NCI-H1694 treated with DMSO at 0.1 percent for 48 hours (cell line): ENCODE measurements at places on chromosomes 6 and 20.

DNA sequence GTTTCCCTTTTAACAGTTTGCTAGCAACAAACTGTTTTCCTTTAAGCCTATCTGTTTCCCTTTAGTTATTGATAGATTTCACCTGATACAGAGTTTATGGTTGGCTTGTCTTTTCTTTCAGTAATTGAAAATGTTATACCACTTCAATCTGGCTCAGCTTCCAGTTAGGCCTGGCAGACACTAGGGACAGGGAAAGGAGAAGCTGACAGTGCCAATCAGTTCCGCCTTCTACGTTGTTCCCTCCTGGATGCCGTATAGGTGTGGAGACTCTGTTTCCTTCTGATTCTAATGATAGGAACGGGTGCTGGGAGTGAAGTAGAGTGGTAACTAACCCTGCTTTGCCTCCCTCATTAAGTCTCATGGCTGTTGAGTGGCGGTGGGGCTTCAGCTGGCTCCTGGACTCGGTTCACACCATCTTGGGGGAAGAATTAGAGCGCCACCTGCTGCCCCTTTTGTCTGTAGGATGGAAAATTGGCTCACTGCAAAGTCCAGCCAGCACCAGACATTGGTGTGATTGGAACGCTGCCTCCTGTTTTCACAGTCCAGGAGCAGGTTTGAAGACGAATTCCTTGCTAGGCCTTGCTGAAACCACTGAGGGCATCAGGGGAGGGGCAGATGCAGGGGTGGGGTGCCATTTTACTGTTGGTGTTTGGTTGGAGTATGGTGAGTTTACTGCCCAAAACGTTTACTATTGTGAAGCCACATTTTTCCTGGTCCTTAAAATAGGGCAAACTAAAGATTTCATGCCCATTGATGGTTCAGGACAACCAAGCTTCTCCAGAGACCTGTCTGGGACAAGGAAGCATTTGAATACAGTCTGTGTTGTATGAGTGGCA lies 1729.5 kb downstream of the GRIK2 start:
- DNase-seq: peak; percentile 14

GRCh38 chr20:33337531-33338165 lies 54.6 kb downstream of the BPIFB1 start:
- no peak for DNase-seq

DNA sequence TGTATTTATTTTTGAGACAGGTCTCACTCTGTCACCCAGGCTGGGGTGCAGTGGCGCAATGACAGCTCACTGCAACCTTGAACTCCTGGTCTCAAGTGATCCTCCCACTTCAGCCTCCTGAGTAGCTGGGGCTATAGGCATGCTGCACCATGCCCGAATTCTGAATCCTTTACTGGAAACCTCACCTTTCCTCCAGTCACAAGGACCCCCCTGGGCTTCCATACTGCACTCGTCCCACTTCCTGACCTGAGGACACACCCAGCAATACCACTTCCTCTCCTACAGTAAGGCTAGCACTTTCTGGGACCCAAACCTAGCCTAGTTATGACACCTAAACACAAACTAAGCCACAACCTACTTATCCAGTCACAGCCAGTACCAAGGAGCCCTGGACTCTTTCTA lies 68.2 kb downstream of the FAM217A start:
- DNase-seq: no peak

DNA sequence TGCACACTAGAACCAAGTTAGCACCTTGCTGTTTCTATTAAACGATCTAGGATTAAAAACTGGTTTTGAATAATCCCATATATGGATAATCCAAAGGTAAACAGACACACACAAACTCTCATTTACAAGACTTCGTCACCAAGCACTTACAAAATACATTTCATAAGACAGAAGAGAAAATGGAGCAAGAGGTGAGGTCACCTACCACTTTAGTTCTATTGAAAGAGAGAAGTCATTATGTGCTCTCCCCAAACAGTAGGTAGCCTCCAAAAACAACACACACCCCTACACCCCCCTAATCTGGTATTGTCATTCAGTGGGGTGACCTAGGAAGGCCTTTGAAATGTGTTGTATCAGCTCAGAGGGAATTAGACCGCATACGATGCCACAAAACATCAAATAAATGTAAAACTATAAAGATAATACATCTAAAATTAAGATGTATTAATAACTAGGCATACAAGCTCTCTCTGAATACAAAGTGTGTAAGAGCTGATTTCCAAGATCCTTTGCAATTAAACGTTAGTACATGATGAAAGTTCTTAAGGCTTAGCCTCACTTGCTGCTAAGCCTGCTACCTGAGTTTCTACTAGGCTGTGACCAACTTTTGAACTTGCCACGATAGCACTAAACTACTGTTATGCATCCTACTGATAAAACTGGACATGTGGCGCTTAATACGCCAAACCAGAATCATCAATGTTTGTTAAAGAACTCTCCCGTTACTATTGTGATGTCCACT lies 1.6 kb downstream of the SRPK1 start:
- DNase-seq: no peak

- DNase-seq: no peak
Observed at GRCh38 chr20:41300383-41300782, 17.1 kb downstream of the ZHX3 start.

DNA sequence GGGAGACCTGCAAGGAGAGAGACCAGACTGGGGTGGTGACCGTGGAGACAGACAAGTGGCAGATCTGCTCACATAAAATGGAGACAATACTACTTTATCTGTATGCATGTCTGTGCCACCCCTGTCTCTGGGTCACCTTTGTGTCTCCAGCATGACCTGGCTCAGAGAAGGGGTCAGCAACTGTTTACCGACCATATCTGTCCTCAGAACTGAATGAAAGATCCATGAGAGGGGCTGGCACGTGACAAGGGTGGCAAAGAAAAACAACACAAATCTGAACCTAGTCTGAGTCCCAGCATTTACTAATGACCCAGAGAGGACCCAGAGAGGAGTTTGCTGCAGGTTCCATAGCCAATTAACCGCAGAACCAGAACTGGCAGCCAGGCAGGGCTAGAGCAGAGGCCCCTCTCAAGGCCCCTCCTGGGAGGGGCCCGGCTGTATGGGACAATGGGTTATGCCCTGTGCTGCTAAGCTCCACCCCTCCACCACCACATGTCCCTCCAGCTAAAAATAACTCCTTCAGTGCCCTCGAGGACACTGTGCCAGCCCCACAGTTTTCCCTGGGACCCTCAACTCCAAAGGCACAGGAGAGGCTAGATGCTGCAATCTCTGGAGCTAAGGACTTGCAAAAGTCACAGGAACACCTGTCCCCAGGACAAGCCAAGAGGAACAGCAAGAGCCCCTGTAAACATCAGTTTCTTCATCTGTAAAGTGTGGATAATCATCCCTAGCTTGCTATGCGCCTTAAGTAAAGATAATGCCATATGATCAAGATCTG lies 2.2 kb downstream of the AHCY start:
- no peak for DNase-seq

GRCh38 chr6:110180228-110181008 lies at the start of gene CDC40:
CDC40 (plus strand) TSS chr6:110180427; CDS start chr6:110180445, 18 bp downstream.
- no peak for DNase-seq

DNA sequence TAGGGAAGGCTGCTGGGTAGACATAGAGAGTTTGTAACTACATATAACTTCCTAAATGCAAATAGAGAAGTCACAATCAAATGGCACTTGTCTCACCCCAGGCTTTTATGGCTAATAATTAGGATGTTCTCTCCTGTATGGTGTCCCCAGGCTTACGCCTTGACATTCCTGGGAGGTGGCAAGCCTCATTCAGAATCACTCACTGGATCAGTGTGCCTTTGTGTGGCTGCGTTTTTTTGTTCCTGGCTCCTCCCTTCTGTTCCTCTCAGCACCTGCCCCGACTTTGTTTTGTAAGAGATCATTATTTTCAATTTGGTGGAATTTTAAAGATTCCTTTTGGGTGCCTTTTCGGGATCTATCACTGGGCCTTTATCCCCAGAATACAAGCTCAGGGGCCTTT lies 5.7 kb downstream of the LAMP5 start:
- no peak for DNase-seq

- no peak for DNase-seq
Observed at GRCh38 chr6:21098744-21099143, 494.8 kb upstream of the SOX4 start.

- no peak for DNase-seq
Observed at GRCh38 chr20:57586370-57586793, 25.5 kb downstream of the PCK1 start.
